Endothelial cell (in vitro differentiated cells): ENCODE measurements at places on chromosomes 1 and 21. TPM values are rescaled to one million over a fixed set of nuclear protein-coding genes. Genes with fewer than 3 reads are reported as not detected.

The S100A3 gene
- total RNA-seq = not detected

GRCh38 chr1:15231714-15232201 lies 15.3 kb upstream of the FHAD1 start:
- DNase-seq = no peak

DNA sequence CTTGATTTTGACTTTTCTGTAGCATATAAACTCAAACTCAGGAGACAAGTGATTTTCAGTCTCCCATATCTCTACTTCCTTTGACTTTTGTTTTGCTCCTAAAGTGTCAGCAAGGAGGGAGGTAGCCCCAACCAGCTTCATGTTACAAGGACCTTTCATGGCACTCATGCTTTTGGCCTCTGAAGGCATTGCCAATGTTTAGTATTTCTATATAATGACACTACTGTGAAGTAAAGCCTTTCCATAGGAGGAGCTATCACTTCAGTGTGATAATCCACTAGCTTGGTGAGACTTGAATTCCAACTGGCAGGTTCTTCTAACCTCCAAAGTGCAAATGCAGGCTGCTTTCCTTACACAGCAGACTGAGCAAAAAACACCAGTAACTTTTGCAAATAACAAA lies 14.4 kb downstream of the COLGALT2 start:
- DNase-seq = no peak

The LRRC42 gene
- 43.6 TPM for total RNA-seq

The OR2L5 gene
- not detected for total RNA-seq

- DNase-seq = no peak
These were observed 12.4 kb downstream of the ZBTB18 start for GRCh38 chr1:244063498-244063897.

DNA sequence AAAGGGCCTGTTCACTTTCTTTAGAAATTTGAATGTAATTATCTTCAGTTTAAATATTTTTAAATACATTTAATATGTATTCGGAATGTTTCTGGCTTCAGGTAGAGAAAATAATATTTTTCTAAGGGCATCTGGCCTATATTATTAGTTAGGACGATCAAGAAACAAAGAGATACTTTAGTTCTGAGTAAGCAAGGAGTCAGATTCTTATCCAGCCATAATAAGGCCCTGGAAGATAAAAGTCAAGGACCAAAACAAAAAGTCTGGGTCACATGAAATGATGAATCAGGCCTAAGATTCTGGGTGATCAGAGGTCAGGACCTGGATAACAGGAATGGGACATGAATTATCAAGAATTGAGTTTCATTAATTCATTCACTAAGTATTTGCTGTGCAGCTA lies 6.3 kb downstream of the PHC2 start:
- DNase-seq = no peak

DNA sequence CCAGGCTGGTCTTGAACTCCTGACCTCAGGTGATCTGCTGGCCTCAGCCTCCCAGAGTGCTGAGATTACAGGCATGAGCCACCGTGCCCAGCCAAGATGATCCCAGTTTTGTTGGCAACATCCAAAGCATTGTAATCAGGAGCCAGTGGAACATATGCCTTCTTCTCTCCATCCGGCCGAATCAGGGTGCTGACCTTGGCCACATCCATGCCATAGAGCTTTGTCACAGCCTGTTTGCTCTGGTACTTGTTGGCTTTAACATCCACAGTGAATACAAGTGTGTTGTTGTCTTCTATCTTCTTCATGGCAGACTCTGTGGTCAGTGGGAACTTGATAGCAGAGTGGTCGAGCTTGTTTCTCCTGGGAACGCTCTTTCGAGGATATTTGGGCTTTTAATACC lies 17.1 kb downstream of the TNFRSF8 start:
- no peak for DNase-seq

DNA sequence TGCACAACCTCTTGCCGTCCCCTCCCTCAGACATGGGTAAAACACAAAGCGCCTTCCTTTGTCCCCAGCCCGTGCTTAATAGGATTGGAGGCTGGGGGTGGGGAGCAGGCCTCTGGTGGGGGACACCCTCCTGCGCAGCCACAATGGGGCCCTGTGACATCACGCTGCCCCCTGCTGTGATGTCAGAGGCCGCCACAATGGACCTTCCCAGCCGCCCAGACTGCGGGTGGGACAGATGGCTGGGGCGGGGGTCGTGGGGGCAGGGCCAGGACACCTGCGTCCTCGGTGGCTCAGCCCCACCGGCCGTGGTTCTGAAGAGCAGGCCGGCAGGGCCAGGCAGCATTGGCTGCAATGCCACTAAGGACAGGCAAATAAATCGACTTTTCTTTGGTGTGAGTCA lies 39.9 kb downstream of the EPHA2 start:
- no peak for DNase-seq

The HSD3B1 gene
- not detected for total RNA-seq

DNA sequence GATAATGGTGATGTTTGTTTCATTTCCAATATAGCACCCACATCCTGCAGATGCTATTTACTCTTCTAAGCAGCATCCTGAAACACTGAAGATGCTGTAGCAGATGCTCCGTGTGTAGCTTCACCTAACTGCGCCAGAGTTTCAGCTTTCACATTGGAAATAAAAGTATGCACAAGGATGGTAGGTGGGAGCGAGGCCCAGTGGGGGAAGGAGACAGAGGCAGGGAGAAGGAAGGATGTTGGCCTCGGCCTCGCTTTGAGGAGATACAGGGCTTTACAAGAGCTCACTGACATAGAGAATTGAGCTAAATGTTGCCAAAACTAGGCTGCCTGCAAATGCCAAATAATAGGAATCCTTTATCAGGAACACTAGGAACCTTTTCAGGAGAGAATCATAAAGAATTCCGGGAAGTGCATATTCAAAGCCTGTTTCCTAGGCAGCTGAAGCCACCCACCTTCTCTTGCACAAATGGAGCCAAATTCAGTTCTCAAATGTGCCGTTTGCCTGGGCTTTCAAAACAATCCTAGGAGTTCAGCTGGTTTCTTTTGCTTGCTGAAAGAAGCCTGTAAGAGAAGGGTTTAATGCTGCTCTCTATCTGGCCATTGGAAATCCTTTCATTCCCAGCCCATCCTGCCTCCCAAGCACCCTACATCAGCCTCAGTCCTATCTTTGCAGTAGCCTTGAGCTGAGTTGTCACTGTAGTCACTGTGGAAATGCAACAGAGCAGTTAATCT lies 135.4 kb upstream of the ATP1B1 start:
- no peak for DNase-seq

The GSTM5 gene
- 27.9 TPM for total RNA-seq

GRCh38 chr1:86537928-86538695 lies 8.8 kb upstream of the CLCA4 start:
- DNase-seq = no peak

GRCh38 chr21:32131164-32131563 lies 147.7 kb downstream of the MIS18A start:
- no peak for DNase-seq

The SIM2 gene
- 17.1 TPM for total RNA-seq

The LHX4 gene
- 1.5 TPM for total RNA-seq

DNA sequence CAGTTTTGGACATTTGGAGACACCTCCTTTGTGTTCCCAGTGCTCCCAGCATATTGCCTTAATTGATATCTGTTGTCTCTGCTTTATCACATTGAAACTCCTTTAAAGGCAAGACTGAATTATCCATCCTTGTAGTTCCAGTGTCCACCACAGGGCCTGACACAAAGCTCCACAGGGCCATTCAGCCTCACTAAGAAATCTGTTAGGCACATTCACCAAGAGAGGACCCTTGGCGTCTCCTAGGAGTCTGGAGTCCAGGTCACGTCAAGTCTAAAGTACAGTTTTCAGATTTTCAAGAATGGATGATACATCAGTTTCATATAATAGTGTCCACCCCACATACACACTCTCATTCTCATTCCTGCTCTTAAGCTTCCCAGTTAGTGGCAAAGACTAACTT lies 4.8 kb downstream of the ACP6 start:
- peak; percentile 27 for DNase-seq

The C1orf87 gene
- 0.23 TPM for total RNA-seq

- DNase-seq = no peak
These were observed 11.6 kb downstream of the MYBPH start for GRCh38 chr1:203163891-203164635.
